ENCODE measurements at places on chromosomes 12 and 14.
A peak's percentile ranks its signal among the peaks of the same experiment; 100 is the strongest.

GRCh38 chr12:95002754-95003153 is 743 bp downstream of the NDUFA12 start:
- no peak for DNase-seq

DNA sequence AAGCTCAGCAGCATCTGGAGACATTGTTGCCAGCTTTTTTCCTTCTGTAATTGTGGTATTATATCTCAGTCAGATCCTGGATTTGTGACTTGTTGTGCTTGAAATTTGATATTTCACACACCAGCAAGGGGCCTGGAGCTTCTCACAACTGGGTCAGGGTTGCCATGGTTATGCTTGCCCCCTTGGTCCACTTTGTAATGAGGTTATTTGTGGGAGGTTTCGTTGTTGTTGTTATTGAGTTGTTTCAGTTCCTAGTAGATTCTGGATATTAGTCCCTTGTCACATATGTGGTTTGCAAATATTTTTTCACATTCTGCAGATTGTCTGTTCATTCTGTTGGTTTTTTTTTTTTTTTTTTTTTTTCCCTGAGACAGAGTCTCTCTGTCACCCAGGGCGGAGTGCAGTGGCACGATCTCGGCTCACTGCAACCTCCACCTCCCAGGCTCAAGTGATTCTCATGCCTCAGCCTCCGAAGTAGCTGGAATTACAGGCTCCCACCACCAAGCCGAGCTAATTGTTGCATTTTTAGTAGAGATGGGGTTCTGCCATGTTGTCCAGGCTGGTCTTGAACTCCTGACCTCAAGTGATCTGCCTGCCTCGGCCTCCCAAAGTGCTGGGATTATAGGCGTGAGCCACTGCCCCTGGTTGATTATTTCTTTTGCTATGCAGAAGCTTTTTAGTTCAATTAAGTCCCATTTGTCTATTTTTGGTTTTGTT is 80.6 kb upstream of the ETV6 start:
- no peak for DNase-seq

DNA sequence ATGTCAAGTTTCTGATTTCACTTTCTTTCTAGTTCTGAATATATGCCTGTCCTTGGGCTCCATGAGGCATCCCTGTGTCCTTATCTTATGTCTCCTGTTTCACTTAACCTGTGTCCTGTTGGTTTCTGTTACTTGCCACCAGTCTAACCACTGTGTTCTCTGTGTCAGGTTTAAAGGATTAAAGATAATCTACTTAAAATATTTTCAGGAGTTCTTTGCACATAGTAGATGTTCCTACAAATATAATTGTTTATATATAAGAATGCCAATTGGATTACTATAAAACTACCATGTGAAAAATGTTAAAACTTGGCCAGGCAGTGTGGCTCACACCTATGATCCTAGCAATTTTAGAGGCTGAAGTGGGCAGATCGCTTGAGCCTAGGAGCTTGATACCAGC is 406.4 kb downstream of the CCER1 start:
- no peak for DNase-seq

DNA sequence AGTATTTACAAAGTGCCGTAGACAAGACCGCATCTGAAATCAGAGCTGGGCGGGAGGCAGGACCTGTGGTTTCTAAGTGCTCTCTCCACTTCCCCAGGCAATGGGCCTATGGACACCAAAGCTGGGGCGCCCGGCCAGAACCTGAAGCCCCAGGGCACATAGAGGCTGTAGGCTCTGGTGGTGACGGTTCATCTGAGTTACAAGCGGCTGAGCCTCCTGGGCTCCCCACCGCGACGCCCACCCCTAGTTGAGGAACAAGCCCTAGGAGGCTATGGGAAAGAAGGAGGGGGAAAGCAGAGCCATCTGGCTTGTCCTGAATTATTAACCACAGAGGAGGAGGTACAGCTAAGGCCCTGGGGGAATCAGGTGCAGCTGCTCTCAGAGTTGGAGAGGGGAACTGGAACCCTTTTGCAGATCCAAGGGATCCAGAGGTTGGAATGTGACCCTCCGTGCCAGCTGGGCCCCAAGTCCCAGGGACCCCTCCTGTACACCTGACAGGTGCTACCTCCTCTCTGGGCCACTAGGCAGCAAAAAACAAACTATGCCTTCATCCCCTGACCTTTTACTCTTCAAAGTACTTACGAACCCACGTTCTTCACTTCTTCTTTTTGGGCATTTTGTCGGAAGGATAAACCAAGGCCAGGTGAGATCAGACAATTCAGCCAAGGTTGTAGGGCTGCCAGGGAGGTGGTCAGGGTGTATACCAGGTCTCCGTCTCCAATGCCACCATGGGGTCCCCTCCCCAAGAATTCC is 77.2 kb downstream of the ARL6IP4 start:
- no peak for DNase-seq

DNA sequence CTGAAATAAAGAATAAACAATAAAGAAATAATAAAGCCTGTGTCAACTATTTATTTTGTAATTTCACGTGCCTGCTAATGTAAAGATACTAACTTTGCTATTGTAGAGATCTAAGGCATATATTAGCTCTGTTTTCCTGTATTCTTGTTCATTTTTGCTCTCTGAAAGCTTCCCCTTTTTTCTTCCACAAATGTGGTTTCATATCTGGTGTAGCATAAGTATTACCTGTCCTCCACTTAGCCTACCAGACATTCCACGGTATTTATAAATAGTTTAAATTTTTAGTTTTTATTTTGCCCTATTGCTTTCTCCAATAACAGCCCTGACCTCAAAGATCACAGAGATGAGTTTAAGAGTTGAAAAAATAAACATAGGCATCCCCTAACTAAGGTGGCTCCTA is 92.6 kb upstream of the ATP2B1 start:
- no peak for DNase-seq

GRCh38 chr14:38790916-38791315 is 312.1 kb downstream of the SEC23A start:
- DNase-seq: no peak

DNA sequence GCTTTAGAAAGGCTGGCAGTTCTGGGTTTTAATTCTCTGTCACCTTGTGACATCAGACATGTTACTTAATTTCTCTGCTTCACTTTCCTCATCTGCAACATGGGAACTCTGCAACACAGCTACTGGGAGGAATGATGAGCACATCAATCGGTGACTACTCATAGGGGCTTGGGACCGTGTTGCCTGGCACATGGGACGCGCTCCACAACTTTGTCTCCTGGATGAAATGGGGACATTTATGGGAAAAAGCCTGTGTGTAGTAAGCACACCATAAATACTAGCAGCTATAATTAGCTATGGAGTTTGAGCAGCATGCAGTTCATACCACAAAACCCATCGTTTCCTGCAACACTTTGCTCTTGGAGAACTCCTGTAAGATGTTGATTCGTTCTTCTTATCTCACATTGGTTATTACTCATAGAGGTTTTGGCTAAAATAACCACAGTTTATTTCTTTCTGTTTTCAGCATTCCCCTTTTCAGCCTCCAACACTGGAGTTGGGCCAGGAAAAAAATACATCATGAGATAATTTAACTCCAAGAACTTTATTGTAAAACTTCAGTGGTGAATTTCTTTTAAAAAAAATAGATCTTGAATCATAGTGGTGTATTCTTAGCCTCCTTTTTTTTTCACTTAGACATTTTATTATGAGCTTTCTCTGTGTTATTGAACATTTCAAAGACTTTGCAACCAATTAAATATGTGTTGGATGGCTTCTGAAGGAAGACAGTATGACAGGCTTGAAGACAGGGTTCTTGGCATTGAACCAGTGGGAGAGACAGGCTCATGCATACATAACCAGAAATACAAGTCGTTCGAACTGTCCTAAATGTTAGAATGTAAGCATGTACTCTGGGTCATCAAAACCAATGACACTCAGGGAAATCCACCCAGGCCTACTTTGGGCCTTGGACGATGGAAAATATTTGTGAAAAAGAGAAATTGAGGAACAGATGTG is 72.7 kb downstream of the RIN3 start:
- peak; percentile 7 for DNase-seq

DNA sequence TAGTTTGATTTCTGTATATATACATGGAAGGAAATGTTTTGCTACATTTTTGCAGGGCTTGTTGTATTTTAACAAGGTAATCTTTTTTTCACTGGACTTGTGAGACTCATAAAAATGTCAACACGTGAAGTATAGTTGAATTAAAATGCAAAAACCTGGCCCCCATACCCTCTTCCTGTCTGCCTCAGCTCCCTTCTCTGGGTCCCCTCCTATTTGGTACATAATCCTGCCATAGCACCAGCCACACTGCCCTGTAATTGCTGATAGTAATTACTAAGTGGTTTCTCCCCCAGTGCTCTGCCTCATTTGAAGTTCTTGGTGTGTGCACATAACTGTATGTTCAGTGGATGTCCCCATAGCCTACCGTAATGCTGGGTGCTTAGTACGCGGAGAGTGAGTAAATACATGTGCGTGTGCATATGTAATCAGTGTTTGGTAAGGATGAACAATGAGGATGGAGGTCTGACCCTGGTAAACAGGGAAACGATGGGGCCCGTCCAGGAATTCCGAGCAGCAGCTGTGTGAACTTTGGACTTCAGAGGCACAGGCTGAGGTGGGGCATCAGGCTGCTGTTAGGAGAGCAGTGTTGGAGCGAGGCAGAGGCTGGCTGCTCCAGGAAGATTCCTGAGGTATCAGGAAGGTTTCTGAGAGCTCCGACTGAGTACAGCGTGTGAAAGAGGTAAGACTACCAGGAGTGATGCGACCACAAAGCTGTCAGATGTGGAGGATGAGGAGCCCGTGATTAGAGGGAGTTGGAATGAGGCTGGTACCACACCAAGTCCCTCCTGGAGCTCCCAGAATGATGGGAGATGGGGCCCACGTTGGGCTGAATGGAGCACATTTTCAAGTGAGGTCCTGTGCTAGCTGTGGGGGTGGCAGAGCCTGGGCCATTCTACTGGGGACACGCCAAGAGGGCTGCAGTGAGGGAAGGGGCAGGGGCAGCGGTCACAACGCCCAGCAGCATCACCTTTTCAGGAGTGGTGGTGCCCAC is 106.8 kb downstream of the PELI2 start:
- no peak for DNase-seq

DNA sequence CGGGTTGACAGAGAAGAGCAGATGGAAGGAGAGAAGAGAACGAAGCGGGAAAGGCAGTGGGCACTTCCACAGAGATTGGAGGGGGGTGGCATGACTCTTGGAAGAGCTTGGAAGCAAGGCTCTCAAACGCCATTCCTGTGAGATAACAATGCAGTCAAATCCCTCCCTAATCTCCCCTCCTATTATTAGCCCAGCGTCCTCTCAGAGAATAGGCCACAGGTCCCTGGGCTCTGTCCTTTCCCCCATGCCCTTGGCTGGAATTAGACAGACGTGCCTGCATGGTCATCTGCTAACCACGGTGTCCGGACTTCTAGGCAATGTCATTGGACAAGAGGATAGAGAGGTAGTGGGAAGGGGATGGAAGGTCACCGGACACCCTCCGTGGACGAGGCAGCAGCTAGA is 8.0 kb upstream of the MYH7 start:
- no peak for DNase-seq

DNA sequence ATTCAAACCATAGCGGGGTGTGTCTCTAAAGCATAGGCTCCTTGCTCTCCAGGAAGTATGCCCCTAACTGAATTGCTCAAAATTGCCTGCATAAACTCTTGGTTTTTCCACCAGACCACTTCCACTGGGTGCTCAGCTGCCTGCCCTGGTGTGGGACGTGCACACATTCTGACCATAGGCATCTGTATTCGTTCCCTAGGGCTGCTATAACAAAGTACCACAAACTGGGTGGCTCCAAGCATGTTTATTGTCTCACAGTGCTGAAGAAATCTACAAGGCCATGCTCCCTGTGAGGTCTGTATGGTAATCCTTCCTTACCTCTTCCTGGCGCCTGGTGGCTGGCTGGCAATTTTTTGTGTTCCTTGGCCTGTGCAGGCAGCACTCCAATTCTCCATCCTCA is 16.4 kb upstream of the GALNT6 start:
- DNase-seq: no peak
